ENCODE measurements at places on chromosomes 16 and 17.

- DNase-seq: no peak
These were observed 30.4 kb upstream of the SMPD3 start for GRCh38 chr16:68478526-68479250.

- DNase-seq: no peak
These were observed 190.9 kb upstream of the CACNG5 start for GRCh38 chr17:66643815-66644710.

DNA sequence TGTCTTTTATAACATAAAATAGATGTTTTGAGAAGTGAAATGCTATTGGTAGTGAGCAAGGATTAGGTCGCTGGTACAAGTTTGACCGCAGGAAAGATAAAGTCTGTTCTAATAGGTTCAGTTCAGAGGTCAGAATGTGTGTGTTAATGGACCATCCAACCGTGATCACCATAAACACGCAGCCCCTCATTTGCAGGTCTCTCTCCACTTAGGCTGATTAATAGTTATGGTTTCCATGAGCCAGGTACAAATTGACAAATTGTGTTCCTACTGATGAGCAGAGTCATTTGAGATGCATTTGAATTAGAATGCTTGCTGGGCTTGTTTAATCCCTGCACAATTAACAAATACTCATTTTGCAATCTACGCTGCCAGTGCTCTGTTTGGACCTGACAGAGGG is 318.1 kb upstream of the GOT2 start:
- DNase-seq: no peak

DNA sequence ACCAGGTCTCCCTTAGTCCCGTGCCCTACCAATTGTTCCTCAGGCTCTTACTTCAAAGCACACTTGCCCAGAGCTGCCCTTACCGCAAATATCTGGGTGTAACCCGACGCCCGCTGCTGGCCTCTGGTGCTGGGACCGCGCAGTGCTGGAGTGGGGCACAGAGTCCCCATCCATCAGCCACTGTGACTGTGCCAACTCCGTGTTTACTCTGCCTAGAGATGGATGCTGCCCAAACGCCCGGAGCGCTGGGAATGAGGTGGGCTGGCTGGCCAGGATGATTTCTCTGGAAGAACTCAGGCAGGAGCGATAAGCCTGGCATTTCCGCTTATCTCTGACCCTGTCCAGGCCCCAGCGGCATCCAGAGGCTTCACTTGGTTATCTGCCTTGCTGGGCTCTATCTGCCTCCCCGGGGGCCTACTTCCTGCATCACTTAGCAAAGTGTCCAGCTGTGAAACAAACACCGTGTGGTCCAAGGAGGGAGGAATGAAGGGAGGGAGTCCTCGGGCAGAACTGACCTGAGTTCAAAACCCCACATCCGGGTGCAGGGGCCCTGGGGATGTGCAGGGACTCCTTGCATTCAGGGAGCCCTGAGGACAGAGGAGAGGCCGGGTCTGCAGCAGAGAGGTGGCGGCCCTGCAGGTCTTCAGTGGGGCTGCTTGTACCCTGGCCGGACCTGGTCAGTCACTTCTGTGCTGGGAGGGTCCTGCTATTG is 9.4 kb upstream of the MYLK3 start:
- DNase-seq: no peak

DNA sequence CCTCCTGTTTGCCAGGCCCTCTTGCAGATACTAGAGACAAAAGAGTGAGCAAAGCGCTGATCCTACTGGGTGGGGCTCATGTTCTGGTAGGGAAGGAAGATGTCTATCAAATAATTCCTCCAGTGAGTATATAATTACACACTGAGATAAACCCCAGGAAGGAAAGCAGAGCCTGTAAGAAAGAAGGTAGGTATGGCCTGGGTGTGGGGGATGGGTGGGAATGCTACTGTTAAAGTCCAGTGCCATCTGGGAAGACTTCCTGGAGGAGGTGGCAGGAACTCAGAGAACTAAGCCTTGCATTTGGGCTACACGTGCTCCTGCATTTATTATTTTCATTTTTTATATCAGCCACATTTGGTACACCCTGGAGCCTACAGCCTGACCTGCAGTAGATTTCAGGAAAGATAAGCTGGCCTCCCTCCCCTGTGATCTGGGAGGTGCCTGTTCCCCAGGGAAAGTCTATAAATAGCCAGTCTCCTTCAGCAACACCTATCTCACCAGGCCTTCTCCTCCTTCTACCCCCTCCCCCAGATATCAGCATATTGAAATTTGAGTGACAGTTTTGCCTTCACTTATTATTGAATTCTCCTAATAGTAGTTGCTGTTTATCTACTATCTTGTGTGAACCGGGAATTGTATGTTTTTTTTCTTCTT is 11.5 kb downstream of the ATP2C2 start:
- DNase-seq: no peak

- no peak for DNase-seq
These were observed 44.3 kb downstream of the MPRIP start for GRCh38 chr17:17086585-17086984.

- no peak for DNase-seq
These were observed 5.9 kb upstream of the MAPK7 start for GRCh38 chr17:19372439-19372838.

DNA sequence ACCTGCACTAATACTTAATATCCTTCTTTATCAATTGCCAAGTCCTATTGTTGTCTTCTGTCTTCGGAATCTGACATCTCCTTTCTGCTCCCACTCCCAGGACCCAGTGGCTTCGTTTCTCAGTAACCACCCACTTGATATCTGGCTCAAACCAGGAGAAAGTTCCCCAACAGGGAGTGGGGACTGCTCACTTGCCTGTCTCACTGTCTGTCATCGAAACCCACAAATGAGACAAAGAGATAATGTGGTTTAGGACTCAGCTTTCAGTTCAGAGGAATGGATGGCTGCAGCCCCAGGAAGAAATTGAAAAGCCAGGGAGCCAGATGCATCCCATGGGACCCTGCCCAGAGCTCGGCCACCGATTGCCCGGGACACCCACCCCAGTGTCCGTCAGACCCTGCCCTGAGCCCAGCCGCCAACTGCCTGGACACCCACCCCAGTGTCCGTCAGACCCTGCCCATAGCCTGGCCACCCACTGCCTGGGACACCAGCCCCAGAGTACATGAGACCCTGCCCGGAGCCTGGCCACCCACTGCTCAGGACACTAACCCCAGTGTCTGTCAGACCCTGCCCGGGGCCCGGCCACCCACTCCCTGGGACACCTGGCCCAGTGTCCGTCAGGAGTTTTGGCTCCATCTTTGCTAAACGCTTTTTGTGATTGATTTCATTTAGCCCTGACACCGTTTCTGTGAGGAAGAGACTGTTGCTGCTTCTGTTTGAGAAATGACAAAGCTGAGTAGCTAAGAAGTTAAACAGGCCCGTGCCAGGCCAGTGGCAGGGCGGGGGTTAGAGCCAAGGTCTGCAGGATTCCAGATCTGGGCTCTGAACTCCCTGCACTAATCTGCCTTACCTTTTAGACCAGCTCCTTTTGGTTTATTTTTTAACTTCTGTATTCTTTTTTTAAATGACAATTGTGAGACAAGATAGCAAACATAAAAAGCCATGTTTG is 251.4 kb downstream of the PHKB start:
- DNase-seq: no peak

DNA sequence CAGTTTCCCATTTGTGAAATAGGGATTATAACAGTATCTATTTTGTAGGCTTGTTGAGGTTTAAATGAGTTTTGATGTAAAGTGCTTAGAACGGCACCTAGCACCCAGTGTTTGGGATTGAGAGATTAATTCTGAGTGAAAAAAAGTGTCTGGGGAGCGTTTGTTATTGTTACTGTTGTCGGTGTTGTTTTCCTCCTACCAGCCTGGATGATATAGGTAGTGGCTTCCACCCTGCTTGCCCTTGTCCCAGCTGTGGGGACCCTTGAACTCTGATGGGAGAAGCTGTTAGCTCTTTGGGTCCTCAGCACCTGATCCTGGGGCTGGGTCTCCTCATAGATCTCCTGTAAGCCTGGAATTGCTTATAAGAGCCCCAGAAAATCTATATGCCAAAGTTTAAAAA is 4.9 kb downstream of the FMNL1 start:
- DNase-seq: no peak

- no peak for DNase-seq
These were observed 99.0 kb downstream of the CCDC182 start for GRCh38 chr17:57645950-57646665.

Data from glomerular endothelial cell (primary cell).